ENCODE measurements at places on chromosomes 1 and 21.

- DNase-seq, result no peak
Observed at GRCh38 chr1:212656730-212657129, 42.9 kb downstream of the BATF3 start.

DNA sequence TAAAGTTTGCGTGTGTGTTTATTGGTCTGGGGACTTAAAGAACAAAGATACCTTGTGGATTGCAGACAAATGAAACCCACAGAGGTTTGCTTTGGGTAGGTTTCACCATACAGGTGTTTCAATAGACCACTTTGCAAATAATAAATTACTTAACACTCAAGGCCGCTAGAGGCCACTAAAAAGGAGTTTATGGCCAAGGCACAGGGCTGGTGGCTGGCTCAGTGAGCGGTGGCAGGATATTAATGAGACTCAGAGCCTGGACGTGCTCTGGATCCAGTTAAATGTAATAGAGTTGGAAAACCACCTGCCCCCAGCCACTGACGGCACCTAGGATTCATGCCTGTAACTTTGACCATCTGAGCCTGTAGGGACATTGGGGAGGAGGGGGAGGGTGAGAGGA lies 44.5 kb downstream of the LRRC38 start:
- no peak for DNase-seq

- DNase-seq, result no peak
Observed at GRCh38 chr1:232038706-232039677, 412.4 kb downstream of the DISC1 start.

- no peak for DNase-seq
Observed at GRCh38 chr1:26057189-26057588, 10.2 kb downstream of the TRIM63 start.

DNA sequence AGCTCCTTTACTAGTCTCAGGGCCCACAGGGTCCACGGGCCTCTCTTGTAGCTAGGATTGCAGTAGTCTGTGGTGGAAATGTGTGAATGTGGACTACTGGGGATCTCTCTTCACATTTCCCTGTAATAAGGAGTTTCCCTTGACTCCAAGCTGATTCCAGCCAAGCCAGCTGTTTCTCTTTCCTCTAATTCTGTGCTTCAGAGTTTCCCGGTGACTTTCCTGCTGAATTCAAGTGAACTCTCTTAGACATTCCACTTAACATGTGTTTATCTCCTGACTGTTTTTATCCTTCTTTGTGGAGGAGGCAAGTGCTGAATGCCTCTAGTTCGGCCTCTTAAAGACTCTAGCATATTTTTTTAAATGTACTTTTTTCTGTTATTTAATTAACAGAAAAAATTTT lies 354.0 kb upstream of the RGS18 start:
- DNase-seq, result no peak

- no peak for DNase-seq
Observed at GRCh38 chr1:109134423-109134822, 20.5 kb downstream of the ELAPOR1 start.

DNA sequence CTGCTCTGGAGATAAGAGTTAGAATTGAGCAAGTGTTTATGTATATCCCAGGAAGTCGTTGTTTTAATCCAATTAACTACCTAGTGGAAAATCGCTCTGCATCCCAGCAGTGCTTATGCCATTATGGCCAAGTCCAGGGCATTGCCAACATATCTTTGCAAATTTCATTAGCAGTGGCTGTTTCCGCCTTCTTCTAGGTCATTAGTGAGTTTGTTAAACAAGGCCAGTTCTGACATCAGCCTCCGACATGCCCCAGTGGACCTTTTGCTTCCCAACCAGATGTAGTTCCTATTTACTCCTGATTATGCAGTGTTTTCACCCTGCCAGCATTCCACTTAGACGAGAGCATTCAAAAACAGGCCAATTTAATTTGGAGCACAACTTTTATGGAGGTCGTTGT lies 106.8 kb upstream of the FAM78B start:
- no peak for DNase-seq

DNA sequence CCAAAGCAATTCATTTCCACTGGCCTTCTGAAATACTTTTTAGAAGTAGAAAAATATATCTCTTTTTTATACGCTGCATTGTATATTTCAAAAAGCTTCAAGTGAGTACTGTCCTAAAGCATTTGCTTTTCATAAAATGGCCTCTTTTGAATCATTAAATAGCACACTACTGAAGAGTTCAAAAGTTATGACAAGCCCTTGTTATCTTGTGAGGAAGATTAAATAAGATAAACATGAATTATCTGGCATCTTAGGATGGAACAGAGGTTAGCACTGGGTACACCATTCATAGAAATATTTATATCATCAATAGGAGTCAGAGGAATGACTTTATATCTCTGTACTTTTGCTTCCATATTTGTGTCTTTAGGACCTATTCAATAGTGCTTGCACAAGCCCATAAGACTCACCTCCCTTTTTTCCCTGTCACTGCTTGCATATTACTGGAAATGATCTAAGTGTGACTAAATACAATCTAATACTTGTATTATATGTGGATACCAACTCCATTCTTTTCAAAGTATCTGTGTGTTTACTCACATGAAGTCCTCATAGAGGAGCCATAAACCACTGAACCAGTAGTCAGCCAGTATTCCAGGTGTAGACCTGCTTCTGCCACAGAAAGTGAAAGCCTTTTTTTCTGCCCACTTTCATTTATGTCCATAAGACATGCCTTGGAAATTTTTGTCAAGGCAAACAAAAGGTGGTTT lies 274.2 kb upstream of the C1orf105 start:
- DNase-seq, result no peak

DNA sequence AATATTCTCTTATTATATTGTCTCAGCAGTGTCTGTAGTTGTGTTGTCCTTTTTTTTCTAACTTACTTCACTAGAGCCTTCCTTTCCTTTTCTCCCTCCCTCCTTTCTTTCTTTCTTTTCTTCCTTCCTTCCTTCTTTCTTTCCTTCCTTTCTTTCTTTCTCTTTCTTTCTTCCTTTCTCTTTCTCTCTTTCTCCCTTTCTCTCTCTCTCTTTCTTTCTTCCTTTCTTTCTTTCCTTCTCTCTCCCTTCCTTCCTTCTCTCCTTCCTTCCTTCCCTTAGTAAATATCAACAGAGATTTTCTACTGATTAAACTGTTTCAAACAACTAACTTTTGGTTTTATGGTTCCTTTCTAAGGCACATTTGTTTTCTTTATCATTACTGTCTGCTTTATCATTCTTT lies 43.1 kb upstream of the PGBD5 start:
- no peak for DNase-seq

GRCh38 chr1:167130829-167131510 lies 37.1 kb downstream of the STYXL2 start:
- DNase-seq, result no peak

GRCh38 chr1:226682871-226683814 lies 55.9 kb downstream of the ITPKB start:
- DNase-seq, result no peak

GRCh38 chr1:198635964-198636363 lies 2.9 kb upstream of the PTPRC start:
- no peak for DNase-seq

GRCh38 chr1:145845144-145845513 lies 301 bp upstream of the NUDT17 start:
- DNase-seq, result no peak

GRCh38 chr1:214004014-214004413 lies 16.2 kb downstream of the PROX1 start:
- no peak for DNase-seq

DNA sequence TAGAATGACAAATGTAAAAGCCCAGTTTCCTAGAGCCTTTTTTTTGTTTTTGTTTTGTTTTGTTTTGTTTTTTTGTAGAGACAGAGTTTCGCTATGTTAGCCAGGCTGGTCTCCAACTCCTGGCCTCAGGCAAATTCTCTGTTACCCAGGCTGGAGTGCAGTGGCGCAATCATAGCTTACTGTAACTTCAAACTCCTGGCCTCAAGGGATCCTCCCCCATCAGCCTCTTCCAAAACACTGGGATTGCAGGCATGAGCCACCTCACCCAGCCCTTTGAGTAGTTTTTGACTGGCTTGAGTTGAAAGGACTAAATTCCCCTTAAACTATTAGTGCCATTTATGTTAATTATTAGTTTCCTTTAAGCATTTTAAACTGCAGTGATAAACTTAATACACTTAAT lies 28.8 kb upstream of the ZBTB18 start:
- no peak for DNase-seq

- DNase-seq, result no peak
Observed at GRCh38 chr1:15489052-15489736, 13.3 kb downstream of the CELA2B start.

- no peak for DNase-seq
Observed at GRCh38 chr1:94876362-94876761, 50.5 kb downstream of the CNN3 start.

DNA sequence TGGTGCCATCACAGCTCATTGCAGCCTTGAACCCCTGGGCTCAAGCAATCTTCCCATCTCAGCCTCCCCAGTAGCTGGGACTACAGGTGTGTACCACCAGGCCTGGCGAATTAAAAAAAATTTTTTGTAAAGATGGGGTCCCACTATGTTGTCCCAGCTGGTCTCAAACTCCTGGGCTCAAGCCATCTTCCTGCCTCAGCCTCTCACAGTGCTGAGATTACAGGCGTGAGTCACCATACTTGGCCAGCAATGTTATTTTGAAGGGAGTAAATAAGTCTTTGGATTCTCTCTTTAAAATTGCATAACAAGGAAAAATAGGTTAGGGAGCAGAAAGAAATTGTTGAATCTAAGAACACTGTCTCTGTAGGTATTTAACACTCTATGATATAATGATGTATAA lies 111.3 kb downstream of the RPS6KC1 start:
- no peak for DNase-seq

GRCh38 chr1:113058941-113059706 lies 13.9 kb upstream of the LRIG2 start:
- DNase-seq, result no peak

- no peak for DNase-seq
Observed at GRCh38 chr1:37513795-37514349, 694 bp downstream of the MEAF6 start.

DNA sequence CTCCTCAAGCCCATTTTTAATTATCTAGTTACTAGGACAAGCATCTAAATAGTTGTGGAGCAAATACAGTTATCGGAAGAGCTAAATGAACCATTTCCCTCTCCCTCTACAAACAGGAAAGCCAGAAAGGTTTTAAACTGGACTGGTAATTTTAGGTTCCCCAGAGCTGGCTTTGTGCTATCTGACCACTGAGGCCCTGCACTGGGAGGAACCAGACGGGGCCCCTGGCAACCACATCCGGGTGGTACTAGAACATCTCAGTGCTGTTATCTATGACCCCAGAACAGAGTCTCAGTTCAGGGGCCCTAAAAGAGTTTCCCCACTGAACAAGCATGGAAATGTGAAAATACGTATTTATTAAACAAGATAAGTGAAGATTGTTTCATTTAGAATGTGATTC lies 7.7 kb upstream of the RSPH1 start:
- no peak for DNase-seq

- no peak for DNase-seq
Observed at GRCh38 chr21:9750341-9751086, 770.9 kb upstream of the TPTE start.

DNA sequence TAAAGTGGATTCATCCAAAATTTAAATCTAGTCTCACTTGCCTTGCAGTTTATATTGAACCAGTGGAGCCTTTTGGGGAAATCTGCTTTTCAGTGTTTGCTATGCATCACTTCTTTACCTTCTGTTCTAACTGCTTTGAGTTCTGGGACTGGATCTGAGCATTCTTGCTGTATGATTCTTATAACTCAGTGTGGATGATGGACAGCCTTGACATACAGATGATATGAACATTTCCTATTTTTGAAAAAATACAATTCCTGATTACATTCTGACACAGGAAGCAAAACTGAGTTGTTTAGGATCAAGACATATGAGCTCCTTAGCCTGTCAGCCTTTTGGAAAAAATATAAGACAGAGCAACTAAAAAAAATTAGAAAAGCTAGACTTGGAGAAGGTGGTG lies 115.2 kb downstream of the DISP1 start:
- DNase-seq, result no peak

GRCh38 chr1:159144571-159144970 lies 26.8 kb upstream of the CADM3 start:
- no peak for DNase-seq

DNA sequence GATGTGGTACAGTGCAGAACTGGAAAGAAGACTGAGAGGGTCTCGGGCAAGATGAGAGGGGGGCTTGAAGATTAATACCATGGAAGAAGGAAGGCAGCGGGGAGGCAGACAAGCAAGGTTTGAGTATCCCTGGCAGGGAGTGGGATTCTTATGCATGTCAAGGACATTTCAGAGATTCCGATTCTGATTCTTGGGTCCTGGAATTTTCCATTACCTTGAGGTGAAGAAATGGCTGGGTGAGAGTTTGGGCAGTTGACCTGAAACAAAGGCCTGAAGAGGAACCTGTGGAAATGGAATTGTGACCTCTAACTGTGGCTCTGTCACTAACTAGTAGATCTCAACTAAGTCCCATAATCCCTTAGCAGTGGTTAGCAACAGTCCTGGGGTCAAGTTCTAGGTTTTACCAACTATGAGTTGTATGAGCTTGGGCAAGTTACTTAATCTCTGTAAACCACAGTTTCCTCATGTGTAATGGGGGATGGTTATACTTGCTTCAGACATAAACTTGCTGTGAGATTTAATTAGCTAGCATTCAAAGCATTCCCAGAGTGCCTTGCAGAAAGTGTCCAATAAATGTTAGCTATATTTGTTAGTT lies 8.6 kb upstream of the ACTN2 start:
- no peak for DNase-seq

DNA sequence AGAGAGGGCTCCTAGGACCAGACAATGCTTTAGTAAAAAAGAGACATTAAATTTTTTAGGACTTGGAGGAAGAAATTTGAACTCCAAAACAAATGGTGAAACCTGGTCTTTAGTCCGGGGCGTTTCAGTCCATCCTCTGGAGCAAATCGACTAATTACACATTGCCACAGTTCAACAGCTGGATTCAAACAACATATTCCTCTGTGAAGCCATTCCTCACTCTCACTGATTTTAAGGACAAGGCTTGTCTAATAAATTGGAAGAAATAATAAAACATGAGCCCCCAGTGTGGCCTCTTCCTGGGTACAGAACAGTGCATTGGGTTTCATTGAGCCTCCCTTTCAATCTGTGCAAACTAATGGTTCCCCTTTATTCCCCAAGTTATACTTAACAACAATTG lies 165.1 kb downstream of the UCK2 start:
- no peak for DNase-seq

- DNase-seq, result no peak
Observed at GRCh38 chr1:178749581-178750166, 24.6 kb downstream of the RALGPS2 start.

DNA sequence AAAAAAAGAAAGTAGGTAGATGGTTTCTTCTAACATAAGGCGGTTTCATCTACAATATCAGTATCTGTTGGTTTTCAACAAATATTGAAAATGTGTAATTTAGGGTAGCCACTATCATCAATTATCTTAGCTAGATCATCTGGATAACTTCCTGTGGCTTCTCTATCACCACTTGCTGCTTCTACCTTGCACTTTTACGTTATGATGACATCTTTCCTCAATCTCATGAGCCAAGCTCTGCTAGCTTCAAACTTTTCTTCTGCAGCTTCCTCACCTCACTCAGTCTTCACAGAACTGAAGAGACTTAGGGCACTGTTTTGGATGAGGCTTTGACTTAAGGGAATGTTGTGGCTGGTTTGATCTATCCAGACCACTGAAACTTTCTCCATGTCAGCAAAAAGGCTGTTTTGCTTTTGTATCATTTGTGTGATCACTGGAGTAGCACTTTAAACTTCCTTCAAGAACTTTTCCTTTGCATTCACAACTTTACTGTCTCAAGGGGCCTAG lies 144.9 kb upstream of the HP1BP3 start:
- DNase-seq, result no peak

Measured in fibroblast of skin of left biceps (primary cell).